Mesenteric fat pad (tissue), 1 donor: ENCODE measurements at places on chromosomes 1 and 21.

DNA sequence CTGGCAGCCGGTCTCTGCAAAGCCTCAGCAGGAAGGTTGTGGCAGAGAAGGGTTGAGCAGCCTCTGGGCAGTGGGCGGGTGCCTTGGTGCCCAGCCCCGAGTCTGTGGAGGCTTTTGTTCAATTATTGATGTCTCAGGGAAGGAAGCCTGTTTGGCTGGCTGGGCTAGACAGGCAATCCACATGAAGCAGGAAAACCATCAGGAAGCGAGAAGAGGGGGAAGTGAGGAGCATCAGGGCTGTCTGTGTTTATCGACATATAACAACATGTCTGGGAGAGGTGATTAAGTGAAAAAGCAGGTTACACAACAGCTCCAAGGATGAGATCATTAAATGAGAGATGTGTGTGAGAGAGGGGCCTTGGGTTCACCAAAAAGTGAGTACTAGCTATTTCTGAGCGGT lies 105.4 kb downstream of the UBE2U start:
- no peak for DNase-seq

DNA sequence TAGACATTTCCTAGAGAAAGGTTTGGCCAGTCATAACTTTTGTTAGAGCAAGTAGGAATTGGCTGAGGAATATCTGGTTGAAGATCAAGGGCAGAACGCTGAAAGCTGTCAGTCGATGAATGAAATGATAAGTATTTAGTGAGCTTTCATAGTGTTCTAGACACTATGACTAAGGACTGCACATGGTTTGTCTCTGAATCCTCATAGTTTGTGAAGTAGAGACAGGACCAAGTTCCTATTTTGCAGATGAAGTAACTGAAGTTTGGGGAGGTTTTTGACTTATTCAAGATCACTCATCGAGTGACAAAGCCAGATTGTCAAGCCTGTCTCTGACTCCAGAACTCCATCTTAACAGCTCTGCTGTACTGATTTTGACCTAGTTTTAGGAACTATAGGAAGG lies 4.7 kb downstream of the ELOA start:
- no peak for DNase-seq

DNA sequence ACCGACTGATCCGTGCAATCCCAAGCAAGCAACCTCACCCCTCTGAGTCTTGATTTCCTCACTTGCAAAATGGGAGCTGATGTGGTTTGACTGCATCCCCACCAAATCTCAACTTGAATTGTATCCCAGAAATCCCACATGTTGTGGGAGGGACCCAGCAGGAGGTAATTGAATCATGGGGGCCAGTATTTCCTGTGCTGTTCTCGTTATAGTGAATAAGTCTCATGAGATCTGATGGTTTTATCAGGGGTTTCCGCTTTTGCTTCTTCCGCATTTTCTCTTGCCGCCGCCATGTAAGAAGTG lies 58.4 kb downstream of the FHAD1 start:
- no peak for DNase-seq

DNA sequence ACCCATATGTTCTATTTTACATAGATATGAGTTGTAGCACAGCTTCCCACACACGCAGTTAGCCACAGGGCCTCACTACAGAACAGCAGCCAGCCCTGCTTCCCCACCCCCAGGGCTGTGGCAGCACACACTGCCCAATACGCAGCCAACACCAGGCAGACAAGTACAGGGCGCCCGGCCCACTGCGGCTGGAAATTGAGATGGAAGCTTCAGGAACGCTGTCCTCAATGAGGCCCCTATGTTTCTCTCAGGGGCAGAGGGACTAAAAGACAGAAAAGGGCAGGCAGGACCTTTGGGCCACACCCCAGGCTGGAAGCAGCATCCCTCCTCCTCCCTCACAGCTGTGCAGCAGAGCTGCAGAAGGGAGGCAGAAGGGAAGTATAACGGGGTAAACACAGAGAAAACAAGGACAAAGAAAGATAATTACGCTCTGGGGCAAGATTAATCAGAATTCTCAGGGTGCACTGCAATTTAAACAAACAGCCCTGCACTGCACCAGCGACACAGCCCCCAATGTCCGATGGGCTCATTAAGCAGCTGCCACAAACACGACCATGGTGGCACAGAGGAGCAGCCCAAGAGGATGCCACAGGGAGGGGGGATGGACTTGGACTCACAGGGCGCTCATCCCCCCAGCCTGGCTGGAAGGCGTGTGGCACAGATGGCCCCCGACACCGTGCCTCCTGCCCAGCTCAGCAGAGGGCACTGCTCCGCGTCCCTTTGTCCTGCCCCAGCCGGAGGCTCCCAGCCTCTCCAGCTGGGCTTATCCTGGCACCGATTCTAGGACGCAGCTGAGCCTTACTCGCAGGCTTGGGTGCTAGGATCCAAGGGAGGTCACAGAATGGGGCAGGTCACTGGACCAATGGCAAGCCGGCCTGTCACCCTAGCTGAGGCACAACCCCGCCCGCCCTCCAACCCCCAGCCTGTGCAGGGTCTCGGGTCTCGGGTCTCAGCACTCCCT lies 14.2 kb downstream of the WDR4 start:
- no peak for DNase-seq

- no peak for DNase-seq
These were observed 43.9 kb downstream of the ROR1 start for GRCh38 chr1:63817700-63818099.

DNA sequence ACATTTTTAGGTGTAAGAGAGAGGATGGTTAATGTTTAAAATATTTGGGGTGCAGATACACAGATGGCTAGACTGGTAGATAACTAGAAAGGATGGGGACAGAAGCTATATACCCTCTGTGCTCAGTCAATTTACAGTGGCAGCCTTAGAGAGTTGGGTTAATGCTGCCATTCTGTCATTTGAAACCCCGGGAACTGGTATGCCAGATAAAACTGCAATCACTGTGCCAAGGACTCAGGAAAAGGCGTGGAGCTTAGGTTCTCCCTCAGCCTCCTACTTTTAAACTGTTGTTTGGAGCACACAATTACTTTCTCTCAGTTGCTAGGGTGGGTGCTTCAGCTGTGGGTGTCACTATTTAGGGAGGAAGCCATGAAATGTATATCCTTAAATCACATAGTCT lies 90.0 kb upstream of the HNRNPU start:
- no peak for DNase-seq

GRCh38 chr1:119372503-119373086 lies 4.0 kb downstream of the HAO2 start:
- DNase-seq: no peak

DNA sequence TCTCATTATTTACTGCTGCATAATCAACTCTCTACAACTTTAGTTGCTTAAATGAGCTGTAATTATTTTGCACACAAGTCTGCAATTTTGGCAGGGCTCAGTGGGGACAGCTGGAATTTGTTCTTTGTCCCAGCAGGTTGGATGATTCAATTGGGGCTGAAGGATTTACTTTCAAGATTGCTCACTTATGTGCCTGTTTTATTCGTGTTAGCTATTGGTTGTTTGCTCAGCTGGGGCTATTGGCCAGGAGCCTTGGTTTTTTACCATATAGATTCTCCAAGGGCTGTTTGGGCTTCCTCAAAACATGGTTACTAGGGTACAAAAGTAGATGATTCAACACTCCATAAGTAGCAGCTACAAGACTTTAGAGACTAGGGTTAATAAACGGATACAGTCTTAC lies 13.4 kb downstream of the OR10R2 start:
- DNase-seq: no peak

DNA sequence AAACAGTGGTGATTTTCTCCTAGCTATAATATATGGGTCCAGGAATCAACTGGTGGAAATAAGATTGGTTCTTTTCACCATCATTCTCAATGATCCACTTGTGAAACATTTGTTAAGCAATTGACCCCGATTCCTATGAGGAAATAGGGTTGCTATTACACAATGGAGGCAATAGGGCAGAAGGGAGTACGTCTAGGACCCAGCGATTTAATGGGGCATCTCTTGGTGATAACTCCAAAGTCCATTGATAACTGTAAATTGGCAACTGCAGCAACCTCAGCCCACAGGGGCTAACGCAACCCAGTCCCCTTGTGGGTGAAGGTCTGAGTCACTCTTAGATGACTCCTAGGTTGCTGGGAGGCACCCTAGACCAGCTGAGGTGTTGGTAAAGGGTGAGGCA lies 62.5 kb upstream of the BARHL2 start:
- no peak for DNase-seq
